ENCODE measurements at places on chromosomes 16 and 17. TPM values are rescaled to one million over a fixed set of nuclear protein-coding genes. Genes with fewer than 3 reads are reported as not detected.
A peak's percentile ranks its signal among the peaks of the same experiment; 100 is the strongest.

- DNase-seq: peak; percentile 46
These were observed 63.3 kb upstream of the MTMR4 start for GRCh38 chr17:58577696-58578095.

DNA sequence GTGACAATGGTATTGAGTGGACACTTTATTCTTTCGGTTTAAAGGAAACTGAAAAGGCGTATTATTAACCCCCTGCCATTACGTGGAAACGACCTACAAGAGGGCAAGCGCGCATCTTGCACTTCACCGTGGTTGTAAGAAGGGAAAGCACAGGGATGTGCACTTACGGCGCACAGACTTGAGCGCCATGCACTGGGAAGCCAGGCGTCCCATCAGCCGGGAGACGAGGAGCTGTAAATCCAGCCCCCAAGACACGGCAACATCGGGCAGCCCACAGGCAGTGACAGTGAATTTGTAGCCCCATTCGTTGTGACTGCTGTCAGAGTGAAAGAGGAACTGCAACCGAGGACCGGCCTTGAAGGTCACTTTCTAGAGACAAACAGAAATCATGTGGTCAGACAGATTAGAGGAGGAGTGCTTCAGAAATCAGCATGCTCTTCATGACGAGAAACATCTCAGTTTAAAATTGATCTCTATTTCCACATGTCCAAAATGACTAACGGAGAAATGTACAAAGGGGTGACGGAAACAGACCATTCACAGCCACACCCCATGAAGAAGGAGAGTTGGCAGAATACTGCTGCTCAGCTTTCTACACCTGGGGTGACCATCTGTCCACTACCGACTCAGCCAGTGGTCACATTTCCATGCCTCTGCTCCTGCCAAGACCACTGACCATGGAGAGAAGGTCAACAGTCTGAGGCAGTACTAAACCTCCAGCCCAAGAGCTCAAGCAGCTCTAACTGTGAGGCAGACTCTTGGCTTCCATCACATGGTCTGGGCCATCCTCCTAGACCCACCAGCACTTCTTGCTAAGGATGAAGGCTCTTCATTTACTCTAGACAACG lies 68.6 kb downstream of the ZZEF1 start:
- DNase-seq: no peak

GRCh38 chr16:16140537-16140936 lies 82.8 kb downstream of the ABCC6 start:
- DNase-seq: no peak

- no peak for DNase-seq
These were observed 6.4 kb upstream of the SLC38A10 start for GRCh38 chr17:81301195-81302144.

- DNase-seq: no peak
These were observed 3.6 kb downstream of the CDC42EP4 start for GRCh38 chr17:73308017-73308823.

DNA sequence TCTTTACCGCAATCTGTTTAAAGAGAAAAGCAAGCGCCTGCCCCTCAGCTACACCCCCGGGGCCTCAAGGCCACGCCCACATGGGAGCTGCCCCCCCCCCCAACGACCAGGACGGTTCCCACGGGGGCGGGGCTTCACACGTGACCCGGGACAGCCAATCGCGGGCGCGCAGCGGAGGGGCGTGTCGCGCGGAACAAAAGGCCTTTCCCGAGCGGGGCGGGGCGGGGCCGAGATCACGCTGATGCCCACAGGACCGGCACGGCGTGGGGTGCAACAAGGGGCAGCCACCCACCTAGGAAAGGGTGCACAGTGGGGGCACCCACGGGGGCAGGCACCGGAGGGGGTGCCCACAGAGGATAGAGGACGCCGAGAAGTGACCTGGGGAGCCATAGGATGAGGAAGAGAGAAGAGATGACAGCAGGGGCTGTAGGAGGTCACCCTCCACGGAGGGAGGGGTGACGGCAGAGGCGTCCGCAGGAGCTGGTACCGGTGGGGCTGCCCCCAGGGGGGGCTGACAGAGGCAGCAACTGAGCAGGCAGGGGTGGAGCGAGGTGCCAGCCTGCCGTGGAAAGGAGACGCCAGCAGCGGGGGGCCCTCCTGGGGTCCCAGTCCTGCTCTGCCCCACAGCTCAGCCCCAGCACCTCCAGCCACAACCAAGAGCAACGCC lies 6.2 kb downstream of the UNKL start:
- DNase-seq: peak; percentile 97

- no peak for DNase-seq
These were observed 122.6 kb upstream of the FOXF1 start for GRCh38 chr16:86387468-86388440.

DNA sequence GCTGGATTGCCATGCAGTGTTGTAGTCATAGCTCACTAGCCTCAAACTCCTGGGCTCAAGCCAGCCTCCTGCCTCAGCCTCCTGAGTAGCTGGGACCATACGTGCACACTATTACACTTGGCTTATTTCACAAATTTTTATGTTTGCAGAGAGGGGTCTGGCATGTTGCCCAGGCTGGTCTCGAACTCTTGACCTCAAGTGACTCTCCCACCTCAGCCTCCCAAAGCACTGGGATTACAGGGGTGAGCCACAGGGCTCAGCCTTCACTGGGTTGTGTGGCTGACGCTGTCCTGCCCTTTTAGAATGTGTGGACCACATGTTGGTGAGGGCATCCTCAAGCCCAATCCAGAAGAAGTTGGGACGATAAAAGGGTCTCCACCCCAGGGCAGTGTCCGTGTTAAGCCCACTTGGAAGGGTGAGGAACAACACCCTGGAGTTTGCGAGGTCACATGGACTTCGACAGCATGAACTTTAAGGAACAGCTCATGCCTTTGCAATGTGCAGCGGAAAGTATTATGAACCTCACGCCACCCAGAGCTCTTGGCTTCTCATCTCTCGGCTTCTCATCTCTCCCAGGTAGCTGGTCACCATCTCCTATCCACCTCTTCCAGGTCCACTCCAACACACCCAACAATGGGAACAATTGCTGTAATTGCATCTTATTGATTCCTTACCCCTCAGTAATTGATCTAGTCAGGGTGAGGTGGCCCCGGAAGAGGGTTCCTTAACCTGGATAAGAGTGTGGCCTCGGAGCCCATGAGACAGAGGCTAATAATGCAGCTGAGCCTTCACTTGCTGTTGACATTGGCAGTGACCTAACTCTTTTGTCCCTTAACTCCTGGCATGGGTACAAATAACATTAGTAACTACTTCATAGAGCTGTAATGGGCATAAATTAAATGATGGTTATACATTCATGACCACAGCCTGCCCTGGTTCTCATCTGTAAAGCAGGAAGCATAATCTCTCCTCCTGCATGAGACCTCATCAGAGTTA lies 6.7 kb downstream of the FOXL1 start:
- DNase-seq: no peak

DNA sequence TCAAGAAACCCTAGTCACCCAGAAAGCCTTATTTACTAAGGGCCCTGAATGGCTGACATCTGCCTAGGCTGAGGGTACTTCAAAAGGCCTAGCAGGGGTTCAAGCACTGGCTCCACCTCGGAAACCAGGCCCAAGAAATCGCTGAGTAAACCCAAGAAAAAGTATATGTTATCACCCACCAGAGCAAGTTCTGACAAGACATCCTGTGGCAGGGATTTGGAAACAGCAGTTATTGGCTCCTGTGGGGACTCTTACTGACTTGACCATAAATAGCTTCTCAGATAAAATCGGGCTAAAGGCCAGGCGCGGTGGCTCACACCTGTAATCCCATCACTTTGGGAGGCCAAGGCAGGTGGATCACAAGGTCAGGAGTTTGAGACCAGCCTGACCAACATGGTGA lies 12.2 kb downstream of the ATP6V0D1 start:
- DNase-seq: no peak

DNA sequence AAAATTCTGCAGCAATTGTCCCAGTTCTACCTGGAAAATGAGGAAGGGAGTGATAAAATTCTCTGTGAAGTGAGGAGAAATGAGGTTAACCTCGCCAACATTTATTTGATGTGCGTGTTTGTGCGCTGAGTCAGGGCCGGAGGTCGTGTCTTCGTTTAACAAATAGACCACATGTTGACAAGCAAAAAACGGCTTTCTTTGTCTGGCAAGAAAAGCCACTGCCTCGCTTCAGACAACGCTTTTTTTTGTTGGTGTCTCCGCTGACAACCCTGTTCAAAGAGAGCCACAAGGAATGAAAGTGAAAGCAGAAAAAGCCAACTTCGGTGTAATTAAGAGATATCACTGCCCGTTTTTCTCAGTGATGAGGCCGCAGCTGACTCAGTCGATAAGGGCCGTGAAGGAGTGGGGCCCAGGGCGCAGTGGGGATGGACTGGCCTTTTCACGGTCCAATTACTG lies 510.6 kb downstream of the CDH13 start:
- DNase-seq: no peak

DNA sequence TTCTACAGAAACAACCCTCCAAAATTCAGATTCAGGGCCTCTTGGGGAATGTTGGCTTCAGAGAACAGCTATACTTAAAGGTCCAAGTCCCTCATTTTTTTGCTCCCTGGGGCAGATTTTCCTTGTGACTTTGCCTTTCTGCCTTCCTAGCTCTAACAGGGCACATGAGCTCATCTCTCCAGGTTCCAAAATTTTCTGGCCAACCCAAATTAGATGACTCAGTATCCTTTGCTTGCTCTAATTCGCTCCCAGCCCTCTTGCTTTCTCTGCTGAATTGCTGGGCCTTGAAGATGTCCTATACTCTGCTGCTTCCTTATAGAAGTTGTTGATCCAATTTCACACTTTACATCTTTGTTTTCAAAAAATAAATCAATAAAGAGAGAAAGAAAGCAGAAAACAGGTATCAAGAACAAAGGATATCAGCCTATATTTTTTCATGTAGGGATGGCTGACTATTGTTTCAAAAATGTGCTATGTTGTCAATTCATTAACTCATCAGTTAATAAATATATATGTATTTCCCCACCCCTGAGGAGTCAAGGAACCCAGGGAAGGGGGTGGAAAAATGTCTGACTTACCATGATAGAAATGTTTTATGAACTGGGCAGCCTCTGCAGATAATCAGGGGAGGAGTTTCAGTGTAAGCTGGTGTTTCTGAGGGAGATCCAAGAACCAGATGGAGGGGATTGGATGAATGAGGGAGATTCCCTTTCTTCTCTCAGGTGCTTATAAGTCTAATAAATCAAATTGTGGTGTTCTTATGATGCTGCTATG lies 1.0 kb upstream of the KRTAP4-2 start:
- DNase-seq: no peak

DNA sequence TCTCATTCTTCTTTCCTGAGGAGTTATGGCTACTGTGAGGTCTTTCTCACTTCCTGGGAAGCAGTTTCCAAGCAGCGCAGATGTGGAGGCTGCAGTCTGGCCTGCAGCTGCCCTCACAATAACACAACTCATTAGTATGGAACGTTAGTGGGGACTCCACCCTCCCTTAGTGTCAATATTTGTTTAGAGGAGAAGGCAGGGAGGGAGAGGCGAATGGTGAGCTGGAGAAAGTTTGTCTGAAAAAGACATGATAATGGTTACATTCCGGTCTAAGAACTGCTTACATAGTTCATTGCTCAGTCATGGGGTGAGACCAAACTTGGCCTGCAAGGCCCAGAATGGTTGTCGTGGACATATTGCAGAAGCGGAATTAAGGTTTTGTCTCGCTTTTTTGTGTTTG lies 170.2 kb downstream of the HS3ST3B1 start:
- no peak for DNase-seq

DNA sequence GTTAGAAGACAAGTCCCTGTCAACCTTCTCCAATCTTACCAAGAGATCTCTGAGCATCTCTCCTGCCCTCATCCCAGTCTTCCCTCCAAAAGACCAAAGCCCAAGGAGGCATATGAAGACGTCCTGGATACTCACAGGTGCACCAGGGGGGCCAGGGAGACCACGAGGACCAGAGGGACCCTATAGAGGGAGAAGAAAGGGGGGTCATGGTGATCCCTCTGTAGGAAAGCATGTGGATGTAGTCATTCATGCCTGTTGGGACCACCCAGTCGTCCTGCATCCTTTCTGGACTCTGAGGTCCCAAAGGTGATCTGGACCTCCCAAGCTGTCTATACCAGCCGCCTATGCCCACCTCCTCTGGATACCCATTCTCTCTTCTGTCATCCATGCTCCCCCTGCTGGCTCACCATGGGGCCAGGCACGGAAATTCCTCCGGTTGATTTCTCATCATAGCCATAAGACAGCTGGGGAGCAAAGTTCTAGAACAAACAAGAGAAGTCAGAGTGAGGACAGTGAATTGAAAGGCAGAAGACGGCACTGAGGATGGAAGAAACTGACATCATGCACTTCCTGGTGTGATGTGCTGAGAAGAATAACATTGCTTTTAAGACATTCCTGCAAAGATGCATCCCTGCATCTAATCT lies 3.3 kb downstream of the COL1A1 start:
- peak; percentile 59 for DNase-seq

DNA sequence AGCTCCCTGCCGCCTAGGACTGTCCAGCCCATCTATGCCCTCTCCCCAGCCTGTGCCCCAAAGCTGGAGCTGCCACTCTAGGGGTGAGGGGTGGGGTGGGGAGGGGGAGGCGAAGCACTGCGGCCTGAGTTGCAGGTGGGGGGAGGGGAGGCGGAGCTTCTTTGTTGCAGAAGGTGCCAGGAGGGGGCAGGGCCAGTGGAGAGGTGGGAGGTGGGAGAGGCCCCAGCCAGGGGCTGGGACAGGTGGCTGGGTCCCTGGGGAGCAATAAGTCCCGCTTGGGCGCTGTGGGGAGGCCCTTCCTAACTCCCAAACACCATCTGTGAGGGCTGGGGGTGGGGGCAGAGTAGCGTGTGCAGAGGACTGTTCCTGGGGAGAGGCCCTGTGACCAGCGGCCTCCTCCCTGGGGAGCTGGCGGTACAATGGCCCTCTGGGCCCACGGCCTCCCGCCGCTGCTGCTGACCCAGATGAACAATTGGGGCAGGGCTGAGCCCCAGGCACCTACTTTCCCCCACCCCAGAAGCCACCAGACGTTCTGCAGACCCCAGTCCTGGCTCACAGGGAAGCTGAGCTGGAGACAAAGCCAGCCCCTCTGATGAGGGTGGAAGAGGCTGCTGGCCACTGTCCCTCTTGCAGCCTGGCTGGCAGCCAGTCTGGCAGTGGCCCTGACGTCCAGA lies 2.2 kb upstream of the NTN3 start:
- no peak for DNase-seq

DNA sequence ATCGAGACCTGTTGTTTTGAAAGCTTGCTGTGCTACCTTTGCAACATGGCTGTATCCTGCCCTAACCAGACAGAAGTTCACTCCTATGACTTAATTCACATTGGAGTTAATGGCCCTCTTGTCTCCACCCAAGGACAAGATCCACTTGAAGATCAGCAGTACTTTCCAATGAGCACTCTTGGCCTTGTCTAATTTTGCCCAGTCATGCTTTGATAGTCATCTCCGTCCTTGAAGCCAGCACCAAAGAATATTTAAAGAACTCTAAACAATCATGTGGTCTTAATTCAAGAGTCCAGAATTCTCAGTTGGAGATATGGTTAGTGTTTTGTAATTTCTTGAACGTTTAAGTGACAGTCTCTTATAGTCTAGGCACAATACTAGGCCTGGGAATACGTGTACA lies 775.6 kb upstream of the EEF2KMT start:
- DNase-seq: no peak

SEPTIN12 gene
- total RNA-seq: not detected

TBX4 gene
- not detected for total RNA-seq

IGSF6 gene
- total RNA-seq: not detected

ARHGAP44 gene
- 0.11 TPM for total RNA-seq

ITGB4 gene
- 0.63 TPM for total RNA-seq

MLX gene
- total RNA-seq: 77.7 TPM

SLC12A3 gene
- not detected for total RNA-seq

ADGRG1 gene
- 11.9 TPM for total RNA-seq

All from activated T-cell treated with anti-CD3 and anti-CD28 coated beads, Interleukin-2, amount 50 U/mL, for 4 hours (primary cell).